ENCODE measurements at places on chromosomes 1 and 21.

- no peak for DNase-seq
Observed at GRCh38 chr1:215482079-215482478, 85.0 kb upstream of the KCTD3 start.

GRCh38 chr1:39277879-39278278, 73.4 kb downstream of the MACF1 start:
- DNase-seq, result no peak

DNA sequence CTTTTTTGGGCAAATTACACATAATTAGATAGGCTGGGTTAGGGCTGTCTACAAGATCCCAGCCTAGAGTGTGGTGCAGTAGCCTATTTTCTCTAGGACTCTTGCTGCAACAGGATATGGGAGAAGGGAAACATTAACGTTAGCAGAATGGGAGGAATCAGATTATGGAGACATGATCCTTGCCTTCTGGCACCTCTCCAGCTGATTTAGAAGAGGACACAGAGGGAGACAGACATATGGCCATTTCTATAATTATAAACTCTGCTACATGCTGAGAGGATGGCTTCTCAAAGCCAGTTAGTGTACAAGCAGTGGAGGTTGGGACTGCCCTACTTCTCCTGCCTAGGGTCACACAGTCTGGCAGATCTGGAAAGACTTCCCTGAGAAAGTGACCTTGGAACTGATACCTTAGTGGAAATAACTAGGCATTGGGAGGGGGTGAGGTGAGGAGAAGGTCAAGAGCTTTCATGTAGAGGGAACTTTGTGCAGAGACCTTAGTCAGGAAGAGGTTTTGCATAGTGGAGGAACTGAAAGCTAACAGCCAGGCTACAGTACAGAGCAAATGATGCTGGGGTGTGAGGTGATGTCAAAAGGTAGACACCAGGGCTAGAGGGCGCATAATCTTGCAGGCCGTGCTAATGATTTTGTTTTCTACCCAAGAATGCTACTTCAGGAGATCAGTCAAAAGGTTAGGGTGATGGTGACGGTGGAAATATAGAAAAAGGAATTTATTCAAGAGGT, 1.2 kb upstream of the CD1D start:
- no peak for DNase-seq

GRCh38 chr1:43444151-43444828, 9.4 kb downstream of the HYI start:
- DNase-seq, result no peak

DNA sequence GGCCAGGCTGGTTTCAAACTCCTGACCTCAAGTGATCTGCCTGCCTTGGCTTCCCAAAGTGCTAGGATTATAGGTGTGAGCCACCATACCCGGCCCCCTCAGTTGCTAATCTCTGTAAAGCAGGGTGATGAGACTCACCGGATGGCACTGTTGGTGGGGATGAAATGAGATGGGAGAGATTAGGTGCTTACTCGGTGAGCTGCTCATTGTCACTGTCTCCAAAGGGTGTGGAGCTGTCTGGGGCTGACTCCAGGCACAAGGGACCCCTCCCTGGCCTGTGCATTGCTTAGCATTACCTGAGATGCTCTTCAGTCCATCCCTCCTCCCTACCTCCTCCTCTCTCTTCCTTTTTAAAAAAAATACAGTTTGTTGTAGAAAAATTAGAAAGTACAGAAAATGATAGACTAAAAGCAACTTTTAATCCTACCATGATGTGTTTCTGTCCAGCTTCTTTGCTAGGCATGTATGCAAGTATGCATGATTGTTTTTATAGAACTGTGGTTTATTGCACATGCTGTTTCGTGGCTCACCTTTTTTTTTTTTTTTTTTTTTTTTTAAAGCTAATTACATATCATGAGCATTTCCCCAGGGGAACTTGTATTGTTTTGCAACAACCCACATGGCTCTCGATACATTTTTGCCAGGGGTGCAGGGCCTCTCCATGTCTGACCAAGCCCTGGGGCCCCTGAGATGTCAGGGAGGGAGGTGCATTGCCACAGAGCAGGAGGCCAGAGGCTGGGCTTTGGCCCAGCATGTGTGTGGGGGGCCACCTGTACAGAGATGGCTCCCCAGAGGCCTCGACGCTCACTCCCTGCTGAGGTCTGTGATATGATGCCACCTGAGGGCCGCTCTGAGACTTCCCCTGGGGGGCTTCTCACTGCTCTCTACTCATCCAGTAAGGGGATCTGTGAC, 55.4 kb downstream of the ARHGEF10L start:
- no peak for DNase-seq

GRCh38 chr1:25902462-25902861, 3.8 kb downstream of the STMN1 start:
- no peak for DNase-seq

DNA sequence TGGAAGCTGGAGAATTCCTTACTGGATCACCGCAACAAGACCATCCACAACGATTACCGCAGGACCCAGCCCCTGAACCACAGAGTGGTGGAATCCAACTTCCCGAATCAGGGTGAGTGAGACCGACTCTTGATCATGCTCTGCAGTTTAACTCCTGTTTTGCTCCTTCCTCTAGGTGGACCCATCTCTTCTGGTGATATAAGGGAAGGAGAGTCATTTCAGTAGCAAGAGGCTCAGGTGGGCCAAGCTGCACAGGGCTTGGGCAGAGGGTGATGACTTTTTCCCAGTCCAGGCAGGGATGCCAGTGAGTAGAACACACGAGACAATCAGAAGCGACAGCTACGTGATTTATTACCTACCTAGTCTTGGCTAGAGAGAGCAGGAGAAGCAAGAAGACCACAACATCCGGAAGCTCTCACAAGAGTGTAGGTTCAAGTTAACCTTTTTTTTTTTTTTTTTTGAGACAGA, 25.2 kb downstream of the CA6 start:
- DNase-seq, result no peak

All from urinary bladder (tissue), 4 donors.